ENCODE measurements at places on chromosomes 6 and 20. TPM values are rescaled to one million over a fixed set of nuclear protein-coding genes. Genes with fewer than 3 reads are reported as not detected.

CST1 gene
- not detected for total RNA-seq

CTCFL gene
- not detected for total RNA-seq

ADAM33 gene
- 44.4 TPM for total RNA-seq

TSPO2 gene
- total RNA-seq, result not detected

PPP1R3G gene
- total RNA-seq, result 2.8 TPM

SIM1 gene
- not detected for total RNA-seq

CST7 gene
- total RNA-seq, result not detected

B3GAT2 gene
- not detected for total RNA-seq

ENPP4 gene
- 2.8 TPM for total RNA-seq

ASIP gene
- total RNA-seq, result not detected

ERVFRD-1 gene
- not detected for total RNA-seq

HACE1 gene
- 18.1 TPM for total RNA-seq

WFDC10B gene
- total RNA-seq, result 0.14 TPM
